ENCODE measurements at places on chromosomes 6 and 20.

GRCh38 chr6:147005499-147005898 lies 198.7 kb upstream of the STXBP5 start:
- no peak for DNase-seq

DNA sequence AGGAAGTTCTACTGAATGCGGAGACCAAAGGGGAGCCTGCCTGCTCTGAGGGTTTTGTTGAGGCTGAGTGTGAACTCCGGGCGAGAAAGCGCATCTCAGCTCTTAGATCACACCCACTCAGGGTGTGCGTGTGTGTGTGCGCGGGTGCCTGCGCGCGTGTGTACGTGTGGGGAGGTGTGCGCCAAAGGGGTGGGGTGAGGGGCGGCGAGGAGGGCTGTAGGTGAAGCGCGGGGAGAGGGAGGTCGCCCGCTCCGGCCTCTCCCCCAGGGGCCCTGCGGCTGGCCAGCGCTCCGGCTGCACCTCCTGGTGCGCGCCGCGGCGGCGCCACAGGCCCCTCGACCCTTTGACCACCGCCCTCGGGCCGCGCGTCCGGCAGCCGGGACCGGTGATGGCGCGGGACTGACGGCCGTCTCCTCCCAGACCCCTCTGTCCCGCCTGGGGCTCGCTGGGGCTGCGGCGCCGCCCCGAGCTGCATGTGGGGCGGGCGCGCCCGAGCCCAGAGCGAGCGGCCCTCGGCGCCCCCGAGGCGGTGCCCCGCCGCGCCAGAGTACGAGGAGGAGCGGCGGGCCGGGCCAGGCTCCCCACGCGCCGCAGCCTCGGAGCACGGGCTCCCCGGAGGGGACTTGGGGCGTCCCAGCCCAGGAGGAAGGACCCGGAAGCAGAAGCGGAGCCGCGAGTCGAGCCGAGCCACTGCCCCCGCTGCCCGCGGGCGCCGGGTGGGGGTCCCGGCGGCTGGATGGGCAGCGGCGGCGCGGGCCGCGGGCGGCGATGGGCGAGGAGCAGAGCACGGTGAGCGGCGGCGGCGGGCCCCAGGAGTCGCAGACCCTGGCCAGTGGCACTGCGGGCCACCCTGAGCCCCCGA lies at the start of gene RNF217:
Gene RNF217 (plus strand): TSS at position 661 of the 862 bp plus-strand sequence. CDS start 108 bp downstream, at position 769.
- DNase-seq = peak; percentile 4

DNA sequence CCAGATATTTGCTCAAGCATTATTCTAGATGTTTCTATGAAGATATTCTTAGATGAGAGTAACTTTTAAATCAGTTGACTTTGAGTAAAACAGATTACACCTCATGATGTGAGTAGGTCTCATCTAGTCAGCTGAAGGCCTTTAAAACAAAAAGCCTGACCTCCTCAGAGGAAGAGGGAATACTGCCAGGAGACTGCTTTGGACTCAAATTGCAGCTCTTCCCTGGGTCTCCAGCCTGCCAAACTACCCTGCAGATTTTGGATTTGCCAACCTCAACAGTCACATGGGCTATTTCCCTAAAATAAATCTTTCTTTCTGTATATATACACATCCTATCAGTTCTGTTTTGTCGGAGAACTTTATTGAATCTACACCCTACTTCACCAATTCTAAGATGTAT lies 182.5 kb upstream of the TENT5A start:
- no peak for DNase-seq

GRCh38 chr6:692356-692851 lies 535 bp downstream of the EXOC2 start:
- DNase-seq = peak; percentile 55

DNA sequence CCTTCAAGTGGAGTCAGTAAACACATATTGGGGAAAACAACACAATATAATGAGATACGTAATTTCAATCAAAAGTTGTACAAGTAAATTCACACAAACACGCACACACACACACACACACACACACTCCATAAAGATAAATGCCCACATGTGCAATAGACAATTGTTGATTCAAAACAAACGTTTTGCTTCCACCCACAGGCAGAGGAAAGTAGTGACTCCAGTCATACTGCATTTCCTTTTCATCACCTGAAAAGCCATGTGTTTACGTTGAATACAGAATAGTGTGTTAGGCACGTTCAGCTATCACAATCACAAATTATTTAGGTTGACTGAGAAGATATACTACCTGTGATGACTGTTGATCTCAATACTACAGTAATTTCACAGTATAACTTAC lies 443.8 kb upstream of the MANEA start:
- DNase-seq = no peak

DNA sequence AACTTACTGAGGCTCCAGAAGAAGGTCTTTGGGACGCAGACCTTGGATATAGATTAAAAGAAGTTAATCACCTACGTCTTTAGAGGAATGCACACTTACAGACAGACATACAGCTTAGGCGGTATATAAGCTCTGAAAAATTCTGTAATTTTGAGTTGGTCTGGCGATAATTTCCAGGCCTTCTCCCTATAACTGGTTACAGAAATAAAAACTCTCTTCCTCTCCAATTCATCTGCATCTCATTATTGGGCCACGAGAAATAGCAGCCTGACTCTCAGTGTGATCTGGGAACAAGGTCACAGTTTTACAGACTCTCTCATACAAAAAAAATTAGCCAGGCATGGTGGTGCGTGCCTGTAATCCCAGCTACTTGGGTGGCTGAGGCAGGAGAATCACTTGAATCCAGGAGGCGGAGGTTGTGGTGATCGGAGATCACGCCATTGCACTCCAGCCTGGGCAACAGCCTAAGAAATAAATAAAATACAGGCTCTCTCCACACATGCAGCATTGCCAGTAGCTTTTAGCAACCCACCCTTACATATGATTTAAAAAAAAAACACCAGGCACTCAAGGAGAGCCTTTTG lies 4.7 kb downstream of the ZBTB24 start:
- no peak for DNase-seq

DNA sequence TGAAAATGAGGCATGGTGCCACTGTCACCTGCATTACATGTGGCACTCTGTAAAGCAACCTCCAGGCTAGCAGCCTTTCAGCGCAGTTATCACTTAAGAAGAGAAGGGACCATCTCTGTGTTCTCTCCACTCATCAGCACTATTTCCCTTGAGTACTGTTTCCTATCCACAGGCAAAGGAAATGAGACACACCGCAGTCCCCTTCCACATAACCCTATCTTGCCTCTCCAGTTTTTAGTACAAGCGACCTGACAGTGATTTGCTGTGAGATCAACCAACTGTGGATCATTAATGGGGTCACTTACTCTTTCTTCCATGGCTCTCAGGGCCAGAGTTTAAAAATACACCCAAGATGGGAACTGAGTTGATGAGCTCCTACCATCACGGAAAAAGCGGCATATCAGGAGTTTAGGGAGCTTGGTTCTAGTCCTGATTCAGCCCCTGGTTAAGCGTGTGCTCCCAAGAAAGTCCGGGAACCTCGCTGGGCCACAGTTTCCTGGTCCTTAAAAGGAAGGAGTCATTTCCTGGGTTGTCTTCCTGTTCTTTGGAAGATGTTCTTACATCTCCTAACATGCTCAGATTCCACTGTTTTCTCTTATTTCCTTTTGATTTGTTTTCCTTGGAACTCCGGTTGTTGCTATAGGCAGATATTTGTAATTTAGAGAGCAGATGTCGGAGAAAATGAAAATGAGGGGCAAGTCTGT lies 27.3 kb downstream of the PRDM1 start:
- no peak for DNase-seq

DNA sequence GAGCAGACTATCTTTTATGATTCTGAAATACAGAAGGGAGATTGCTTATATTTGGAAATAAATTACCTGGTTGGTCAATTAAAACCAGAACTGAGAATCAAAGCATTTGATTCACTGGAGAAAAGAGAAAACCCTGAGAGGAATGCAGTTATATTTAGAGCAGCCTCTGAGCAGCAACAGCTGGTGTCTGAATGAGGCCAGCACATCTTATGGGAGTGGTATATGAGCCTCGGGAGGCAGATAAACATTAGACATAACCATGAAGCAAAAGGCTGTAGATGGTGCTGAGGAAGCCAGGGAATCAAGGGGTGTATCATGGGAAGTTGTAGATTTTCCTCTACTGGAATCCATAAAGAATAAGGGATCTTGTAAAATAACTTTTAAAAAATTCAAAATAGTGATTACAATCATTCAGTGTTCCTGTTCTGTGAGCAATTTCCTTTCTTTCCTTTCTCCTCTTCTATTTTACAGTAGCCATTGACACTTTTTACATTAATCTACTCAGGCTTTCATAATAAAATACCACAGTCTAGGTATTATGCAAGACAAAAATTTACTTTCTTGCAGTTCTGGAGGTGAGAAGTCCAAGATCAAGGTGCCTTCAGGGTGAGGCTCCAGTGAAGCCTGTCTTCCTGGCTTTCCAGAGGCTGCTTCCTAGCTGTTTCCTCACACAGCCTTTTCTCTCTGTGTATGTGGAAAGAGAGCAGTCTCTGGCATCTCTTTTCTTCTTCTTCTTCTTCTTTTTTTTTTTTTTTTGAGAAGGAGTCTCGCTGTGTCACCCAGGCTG lies 32.8 kb upstream of the ENPP5 start:
- DNase-seq = no peak

Data from GM12892 (cell line).